ENCODE measurements at places on chromosomes 4 and X.
A peak's percentile ranks its signal among the peaks of the same experiment; 100 is the strongest.

DNA sequence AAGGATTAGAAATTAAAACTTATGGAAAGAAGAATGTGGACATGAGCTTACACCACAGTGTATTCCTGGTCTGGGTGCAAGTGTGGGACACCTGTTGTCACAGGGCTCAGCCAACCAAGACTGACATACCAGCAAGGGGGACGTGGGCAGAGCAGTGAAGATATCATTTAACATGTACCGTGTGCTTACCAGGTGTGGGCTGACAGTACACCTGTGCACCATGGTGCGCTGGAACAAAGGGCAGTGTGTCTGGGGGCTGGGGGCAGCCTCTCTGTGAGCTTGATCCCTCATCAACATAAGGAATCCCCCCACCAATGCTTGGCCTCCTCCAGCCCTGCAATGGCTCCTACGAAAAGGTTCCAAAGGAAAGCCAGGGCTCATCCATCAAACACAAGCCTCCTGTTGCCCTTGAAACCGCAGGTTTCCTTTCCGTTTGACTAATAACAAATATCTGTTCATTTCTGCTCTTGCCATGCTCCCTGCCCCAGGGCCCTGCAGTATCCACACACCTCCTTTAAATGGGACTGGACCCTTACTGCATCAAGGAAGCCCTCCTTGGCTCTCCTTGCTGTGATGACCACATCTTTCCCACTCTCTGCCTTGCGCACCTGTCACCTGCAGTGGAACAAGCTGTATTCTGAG, 16.7 kb downstream of the EVC2 start:
- no peak for DNase-seq

- no peak for DNase-seq
Measured at GRCh38 chrX:153665726-153666306, 7.8 kb downstream of the PNCK start.

DNA sequence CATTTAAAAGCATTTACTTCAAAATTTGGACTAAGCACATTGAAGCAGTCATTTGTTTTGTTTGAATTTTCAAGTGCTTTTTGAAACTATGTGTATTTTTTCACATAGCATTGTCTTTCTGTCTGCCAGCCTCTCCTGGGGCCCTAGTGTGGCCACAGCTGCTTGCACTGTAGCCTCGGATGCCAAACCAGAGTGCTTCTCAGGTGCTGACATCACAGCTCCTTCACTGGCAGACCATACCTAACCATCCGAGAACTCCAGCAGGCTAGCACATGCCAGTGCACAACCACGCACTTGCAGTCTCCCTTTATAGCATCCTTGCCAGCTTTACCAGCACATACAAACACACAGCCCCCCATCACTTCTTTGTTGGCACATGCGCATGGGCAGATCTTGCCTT, 1019.7 kb downstream of the STPG2 start:
- DNase-seq: no peak

- DNase-seq: no peak
Measured at GRCh38 chr4:24589448-24589847, 5.1 kb upstream of the DHX15 start.

DNA sequence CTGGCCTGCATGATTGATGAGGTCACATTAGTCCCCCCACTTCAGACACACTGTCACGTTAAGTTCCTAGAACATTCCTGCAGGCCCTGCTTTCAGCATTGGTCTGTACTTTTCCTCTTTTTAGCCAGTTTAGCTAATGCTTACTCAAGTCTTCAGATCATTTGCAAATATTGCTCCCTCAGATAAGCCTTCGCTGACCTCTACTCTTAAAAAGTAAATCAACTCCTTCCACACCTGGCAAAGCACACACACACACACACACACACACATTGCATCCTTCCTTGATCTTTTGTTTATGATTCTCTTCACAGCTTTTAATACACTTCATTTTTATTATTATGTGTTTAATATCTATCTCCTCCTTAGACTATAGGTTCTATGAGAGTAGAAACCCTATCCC, 31.4 kb downstream of the PARM1 start:
- no peak for DNase-seq

- no peak for DNase-seq
Measured at GRCh38 chr4:138663883-138664282, 351.7 kb upstream of the NOCT start.

DNA sequence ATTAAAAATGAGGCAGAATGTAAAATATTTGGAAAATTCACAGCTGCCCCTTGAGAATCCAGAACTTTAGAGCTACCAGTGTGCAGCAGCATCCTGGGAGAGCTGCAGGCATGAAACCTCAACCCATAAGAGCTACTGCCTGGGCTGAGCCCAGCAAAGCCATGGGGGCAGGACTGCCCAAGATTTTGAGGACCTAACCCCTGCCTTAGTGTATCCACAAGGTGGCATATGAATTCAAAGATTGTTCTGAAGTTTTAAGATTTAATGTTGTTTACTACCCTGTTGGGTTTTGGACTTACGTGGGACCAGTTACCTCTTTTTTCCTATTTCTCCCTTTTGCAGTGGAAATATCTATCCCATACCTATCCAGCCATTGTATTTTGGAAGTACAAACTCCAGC, 26.4 kb downstream of the CASP6 start:
- no peak for DNase-seq

GRCh38 chr4:78024085-78024484, 33.0 kb upstream of the FRAS1 start:
- no peak for DNase-seq

GRCh38 chr4:530017-530781, 31.2 kb downstream of the PIGG start:
- DNase-seq: no peak

DNA sequence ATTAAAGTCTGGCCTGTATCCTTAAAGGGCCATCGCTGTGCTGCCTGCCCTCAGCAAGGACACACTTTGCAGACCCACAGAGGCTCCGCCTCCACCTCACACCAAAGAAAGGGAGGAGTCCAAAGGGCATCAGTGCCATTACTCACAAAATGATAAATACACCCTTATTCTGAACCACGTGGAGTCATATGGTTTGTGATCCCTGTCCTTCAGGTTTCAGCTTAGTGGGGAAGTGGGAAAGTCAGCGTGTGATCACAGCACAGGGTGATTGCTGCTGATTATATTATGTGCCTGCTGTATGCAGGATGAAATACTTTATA, 35.9 kb upstream of the MSANTD1 start:
- no peak for DNase-seq

GRCh38 chr4:40601641-40602040, 28.0 kb downstream of the RBM47 start:
- no peak for DNase-seq

DNA sequence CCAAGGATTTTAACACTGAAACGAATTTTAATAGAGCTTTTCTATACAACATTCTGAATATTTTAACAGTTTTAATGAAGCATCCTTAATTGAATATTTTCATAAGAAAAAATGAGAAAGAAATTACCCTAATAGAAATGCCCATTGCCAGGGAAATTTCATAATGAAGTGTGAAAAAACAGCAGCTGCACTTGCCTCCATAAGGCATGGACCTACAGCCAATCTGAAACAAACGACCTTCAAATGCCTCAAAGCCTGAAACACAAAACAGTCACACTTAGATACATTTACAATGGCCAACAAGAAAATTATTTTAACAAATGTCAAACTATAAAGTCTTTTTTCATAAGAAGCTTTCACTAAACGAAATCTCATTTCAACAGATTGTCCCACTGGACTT, 74.4 kb downstream of the SLC9B1 start:
- no peak for DNase-seq

DNA sequence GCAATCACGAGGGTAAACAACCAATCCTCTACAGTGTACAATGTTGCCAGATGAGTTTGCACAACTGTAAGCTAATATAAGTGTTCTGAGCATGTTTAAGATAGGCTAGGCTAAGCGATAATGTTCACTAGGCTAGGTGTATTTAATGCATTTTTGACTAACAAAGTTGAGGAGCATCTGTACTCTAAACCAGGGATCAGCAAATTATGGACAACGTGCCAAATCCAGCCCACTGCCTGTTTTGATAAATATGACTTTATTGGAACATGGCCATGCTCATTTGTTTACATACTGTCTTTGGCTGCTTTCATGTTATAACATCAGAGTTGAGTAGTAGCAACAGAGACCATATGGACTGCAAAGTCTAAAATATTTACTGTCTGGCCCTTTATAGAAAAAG, 46.3 kb upstream of the ARHGEF6 start:
- peak; percentile 46 for DNase-seq

- no peak for DNase-seq
Measured at GRCh38 chr4:185734214-185734613, 77.8 kb downstream of the SORBS2 start.

DNA sequence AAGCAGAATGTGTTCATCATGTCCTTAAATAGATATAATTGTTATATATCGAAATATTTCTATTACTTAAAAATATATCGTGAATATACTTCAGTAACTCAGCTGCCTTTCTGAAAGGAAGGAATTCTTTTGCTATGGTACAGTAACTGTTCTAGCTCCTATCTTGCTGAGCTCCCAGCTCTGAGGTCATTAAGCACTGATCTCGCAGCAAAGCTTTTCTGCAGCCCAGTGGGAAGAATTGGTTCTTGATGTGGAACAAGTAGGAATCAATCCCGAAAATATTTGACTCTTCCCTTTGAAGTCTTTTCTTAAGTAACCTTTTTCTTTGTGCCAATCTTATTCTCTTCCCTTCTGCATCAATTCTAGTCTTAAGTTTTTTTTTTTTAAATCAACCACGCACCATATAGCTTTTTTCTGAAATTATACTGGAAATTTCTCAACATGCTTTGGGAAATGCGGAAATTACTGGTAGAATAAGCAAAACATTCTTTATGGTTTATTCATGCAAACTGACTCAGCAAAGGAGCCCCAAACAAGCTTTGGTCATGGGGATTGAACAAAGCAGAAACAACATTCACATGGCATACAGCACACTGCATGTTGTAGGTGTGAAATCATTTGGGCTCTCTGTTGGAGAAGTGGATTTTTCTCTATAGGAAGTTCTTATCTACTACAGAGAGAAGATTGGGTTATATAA, 428.9 kb upstream of the GNPDA2 start:
- DNase-seq: no peak

DNA sequence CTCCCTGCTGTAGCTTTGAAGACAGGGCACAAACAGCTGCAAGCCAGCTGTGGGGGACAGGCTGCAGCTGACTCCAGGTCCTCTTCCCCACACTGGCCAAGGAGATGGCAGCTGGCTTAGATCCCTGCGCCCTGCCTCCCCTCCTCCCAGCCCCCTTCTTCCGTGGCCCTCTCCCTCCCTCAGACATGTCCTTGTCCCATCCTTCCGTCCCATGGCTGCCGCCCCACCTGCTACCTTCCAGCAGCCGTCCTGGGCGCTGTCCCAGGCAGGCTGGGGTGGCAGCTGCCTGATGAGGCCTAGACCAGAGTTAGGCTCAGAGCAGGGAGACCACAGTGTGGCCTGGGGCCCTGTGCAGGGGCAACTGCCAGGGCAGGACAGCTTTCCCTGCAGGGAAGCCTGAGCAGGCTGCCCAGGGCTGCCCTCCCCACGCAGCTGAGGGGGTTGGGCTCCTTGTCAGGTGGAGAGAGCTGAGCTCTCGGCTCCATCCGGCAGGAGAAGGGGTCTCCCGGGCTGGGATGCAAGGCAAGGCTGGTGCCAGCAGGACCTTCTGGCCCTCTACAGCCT, 3.3 kb upstream of the BGN start:
- DNase-seq: no peak

DNA sequence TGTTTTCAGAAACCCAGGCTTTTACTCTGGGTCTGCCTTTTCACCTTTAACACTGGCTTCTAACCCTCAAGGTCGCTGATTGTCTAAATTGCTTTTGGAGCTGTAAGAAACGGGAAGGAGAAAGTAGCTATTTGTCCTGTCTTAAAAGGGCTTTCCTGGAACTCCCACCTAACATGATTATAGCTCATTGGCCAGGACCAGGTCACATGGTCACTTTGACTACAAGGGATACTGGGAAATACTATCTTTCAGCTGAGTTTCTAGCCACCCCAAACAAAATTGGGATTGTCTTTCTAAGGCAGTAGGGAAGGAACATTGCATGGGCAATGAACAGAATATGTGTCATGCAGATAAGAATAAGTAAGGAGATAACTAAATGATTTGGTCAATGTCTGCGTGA, 106.7 kb upstream of the ARHGAP24 start:
- DNase-seq: no peak

GRCh38 chr4:186037692-186038658, 31.0 kb upstream of the TLR3 start:
- DNase-seq: peak; percentile 57

- DNase-seq: peak; percentile 11
Measured at GRCh38 chrX:107629540-107629909, 1.2 kb downstream of the PRPS1 start.

- DNase-seq: no peak
Measured at GRCh38 chr4:78811034-78811433, 34.9 kb downstream of the BMP2K start.

DNA sequence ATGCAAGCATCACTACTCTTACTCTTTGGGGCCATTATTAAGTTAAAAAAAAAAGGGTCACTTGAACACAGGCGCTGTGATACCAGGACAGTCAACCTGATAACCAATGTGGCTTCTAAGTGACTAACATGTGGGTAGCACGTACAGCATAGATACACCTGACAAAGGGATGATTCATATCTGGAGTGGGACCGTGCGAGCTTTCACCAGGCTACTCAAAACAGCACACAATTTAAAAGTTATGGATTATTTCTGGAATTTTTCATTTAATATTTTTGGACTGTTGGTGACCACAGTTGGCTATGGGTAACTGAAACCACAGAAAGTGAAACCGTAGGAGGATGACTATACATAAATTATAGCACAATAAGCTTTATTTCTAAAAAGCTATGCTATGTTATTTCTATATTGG, 113.8 kb upstream of the STIM2 start:
- DNase-seq: no peak

DNA sequence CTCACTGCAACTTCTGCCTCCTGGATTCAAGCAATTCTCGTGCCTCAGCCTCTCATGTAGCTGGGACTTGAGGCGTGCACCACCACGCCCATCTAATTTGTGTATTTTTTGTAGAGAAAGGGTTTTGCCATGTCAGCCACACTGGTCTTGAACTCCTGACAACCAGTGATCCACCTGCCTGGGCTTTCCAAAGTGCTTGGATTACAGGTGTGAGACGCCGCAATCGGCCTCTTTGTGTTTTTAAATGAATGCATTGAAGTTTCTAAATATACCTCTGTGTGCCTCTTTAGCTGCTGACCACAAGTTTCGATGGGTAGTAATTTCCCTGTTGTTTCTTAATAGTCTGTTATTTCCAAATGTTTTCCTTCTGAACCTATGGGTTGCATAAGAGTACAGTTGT, 765.3 kb upstream of the GRIA3 start:
- no peak for DNase-seq

DNA sequence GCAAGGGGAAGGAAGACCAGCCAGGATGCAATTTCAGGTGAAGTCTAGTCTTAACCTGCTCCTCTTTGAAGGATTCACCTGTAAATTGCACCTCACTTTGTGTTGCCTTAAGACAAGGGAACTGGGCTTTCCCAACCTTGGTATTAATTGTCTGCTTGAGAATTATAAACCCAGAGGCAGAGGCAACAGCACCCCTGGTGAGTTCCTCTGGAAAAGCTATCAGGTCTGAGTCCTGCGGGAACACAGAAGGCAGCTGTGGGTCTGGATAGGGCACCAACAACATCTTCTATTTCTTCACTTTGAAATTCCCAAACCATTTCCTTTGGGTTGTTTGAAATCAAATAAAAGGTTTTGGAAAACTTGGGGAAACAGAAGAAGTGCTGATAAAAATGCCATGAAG, 109.2 kb upstream of the NPY2R start:
- DNase-seq: no peak

GRCh38 chr4:88059766-88060165, 52.3 kb downstream of the PKD2 start:
- no peak for DNase-seq

GRCh38 chr4:179467878-179468277, 2025.6 kb upstream of the AGA start:
- DNase-seq: no peak
